Activated naive CD8-positive, alpha-beta T cell treated with anti-CD3 and anti-CD28 coated beads for 36 hours (primary cell): ENCODE measurements at places on chromosomes 11 and 22. TPM values are rescaled to one million over a fixed set of nuclear protein-coding genes. Genes with fewer than 3 reads are reported as not detected.

Gene PHETA2
- total RNA-seq = 1.5 TPM

Gene OR5AN1
- not detected for total RNA-seq

DNA sequence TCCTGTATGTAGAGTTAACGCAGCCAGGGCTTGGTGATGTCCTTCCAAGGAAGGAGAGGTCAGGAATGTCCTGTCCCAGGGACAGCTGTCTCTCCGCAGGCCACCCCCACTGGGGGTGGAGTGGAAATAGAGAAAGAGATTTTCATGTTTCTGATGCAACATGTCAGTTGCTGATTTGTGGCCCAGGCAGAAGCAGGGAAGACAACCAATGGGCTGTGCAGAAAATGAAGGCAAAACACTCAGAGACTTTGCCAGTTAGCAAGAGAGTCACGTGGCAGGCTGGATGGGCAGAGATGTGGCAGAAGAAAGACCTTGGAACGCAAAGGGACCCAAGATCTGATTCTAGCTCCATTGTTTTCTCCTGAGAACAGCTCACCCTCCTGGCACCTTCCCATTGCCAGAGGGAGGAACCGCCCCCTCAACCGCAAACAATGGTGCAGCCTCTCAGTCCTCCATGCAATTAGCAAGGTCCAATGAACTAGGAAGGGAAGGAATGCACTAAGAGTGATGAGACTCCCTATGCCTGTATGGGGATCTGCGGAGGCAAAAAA, 71.0 kb downstream of the SYN3 start:
- no peak overlapping the region for H3K27ac ChIP-seq
- no peak for DNase-seq
- no peaks in the 10 kb centered on the region for H3K36me3 ChIP-seq
- H3K4me1 ChIP-seq = no peaks in the 10 kb centered on the region
- peaks cover 6% of the 10 kb centered on the region for H3K27me3 ChIP-seq

DNA sequence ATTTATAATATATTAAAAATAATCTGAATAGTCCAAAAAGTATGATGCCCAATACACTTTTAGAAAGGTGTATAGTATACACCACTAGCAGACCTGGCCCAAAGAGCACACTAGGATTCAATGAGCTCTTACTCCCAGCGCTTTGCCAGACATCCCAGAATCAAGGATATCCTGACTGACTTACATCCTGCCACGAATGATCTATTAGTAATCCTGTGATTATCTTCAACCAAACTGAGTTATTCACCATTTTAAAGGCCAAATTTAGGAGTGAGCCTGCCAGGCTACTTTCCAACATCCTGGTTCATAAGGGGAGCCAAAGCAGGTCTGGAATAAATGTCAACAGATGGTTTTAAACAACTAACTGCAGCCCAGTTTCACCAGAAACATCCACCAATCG, 60.8 kb upstream of the FAM181B start:
- no peak for DNase-seq
- no peak overlapping the region for H3K27ac ChIP-seq
- H3K36me3 ChIP-seq = no peaks in the 10 kb centered on the region
- H3K4me1 ChIP-seq = peaks cover 2% of the 10 kb centered on the region

DNA sequence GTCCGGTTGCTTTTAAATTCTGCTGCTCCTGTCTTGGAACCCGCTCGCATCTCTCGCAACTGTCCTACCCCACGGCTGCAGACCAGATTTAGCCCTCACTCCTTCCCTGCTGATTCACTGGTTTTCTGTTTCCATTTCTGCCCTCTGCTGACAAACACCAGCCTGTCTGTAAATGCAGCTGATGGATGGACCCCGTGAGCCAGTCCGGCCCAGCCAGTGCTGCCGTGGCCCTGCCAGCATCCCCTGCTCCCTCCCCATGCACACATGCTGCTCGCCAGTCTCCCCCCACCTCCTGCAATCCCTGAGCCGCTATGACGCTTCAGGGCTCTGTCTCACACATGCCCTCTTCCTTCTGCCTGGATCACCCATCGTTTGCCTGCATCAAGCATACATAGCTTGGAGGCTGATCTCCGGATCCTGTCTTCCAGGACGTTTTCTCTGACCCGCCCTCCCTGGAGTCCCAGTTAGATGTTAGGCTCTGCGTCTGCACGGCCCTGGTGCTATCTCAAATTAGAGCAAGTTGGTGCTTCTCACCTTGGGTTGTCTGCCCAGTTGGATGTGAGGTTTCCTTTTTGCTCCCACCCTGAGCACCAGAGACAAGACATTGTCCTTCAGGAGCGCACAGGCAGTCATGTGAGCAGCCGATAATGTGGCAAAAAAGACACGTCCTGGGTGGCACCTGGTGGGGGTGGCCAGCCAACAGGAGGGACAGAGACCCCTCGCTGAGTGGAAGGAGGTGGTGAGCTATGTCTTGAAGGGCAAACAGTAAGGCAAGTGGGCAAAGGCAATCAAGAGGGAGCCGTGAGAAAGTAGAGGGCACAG, 4.3 kb upstream of the ACR start:
- DNase-seq = no peak
- peaks cover 2% of the 10 kb centered on the region for H3K4me1 ChIP-seq
- no peaks in the 10 kb centered on the region for H3K36me3 ChIP-seq
- H3K4me3 ChIP-seq = no peak overlapping the region
- no peaks in the 10 kb centered on the region for H3K27me3 ChIP-seq

- H3K4me3 ChIP-seq = no peak overlapping the region
- H3K27ac ChIP-seq = no peak overlapping the region
- peaks cover 23% of the 10 kb centered on the region for H3K4me1 ChIP-seq
- DNase-seq = no peak
- H3K36me3 ChIP-seq = peaks cover 24% of the 10 kb centered on the region
- no peaks in the 10 kb centered on the region for H3K27me3 ChIP-seq
These were observed 4.0 kb downstream of the POGLUT3 start for GRCh38 chr11:108494182-108494581.

GRCh38 chr11:36219996-36220395, 69.2 kb downstream of the COMMD9 start:
- H3K27ac ChIP-seq = no peak overlapping the region
- peaks cover 8% of the 10 kb centered on the region for H3K27me3 ChIP-seq
- H3K4me1 ChIP-seq = no peaks in the 10 kb centered on the region
- no peak for DNase-seq
- H3K36me3 ChIP-seq = no peaks in the 10 kb centered on the region
- no peak overlapping the region for H3K4me3 ChIP-seq
